ENCODE measurements at places on chromosomes 4 and X.

DNA sequence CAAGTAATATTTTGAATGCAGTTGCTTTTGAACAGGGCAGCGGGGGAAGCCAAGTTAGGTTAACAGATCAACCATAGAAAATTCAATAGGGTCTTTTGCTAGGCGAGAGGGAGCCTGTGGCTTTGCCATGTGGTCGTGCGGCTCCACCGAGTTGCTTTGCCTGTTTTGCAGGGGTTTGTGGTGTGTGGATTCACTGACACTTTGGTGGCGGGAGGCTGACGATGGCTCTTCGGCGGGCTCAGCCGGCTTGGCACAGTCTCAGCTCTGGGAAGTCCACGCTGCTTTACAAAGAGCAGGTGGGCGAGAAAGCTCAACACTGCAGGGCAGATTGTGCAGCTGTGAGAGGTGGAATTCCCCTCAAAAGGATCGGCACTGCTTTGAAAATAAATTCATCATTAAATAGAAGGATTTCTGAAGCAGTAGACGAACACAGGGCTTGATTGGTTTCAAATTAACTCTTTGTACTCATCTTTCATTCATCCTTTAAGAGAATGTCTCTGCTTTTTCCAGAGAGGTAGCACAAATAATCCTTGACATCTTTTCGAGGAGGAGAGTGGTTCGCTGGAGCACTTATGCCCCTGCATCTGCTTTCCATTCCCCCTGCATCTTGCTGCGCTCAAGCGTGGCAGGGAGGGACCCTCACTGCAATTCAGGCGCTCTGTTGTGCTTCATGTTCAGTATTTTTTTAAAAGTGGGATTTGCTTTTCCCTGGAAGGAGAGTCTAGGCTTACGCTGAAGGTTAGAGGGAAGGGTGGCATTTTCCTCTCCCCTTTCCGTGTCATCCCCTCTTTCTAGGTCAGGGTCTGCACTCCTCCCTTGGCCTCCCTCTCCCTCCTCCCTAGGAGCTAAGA is 201.8 kb upstream of the LEF1 start:
- no peaks in the 10 kb centered on the region for H3K27me3 ChIP-seq
- no peaks in the 10 kb centered on the region for H3K4me1 ChIP-seq
- DNase-seq, result no peak
- no peak overlapping the region for H3K4me3 ChIP-seq
- H3K27ac ChIP-seq, result no peak overlapping the region
- H3K36me3 ChIP-seq, result no peaks in the 10 kb centered on the region

GRCh38 chrX:79559290-79559689 is 192.2 kb upstream of the ITM2A start:
- no peaks in the 10 kb centered on the region for H3K36me3 ChIP-seq
- no peaks in the 10 kb centered on the region for H3K4me1 ChIP-seq
- H3K27ac ChIP-seq, result no peak overlapping the region
- H3K27me3 ChIP-seq, result no peaks in the 10 kb centered on the region

- H3K27ac ChIP-seq, result no peak overlapping the region
- no peak for DNase-seq
- H3K27me3 ChIP-seq, result no peaks in the 10 kb centered on the region
- H3K4me3 ChIP-seq, result no peak overlapping the region
- H3K36me3 ChIP-seq, result no peaks in the 10 kb centered on the region
These were observed 89.0 kb downstream of the GEMIN8 start for GRCh38 chrX:13940671-13941070.

- H3K4me1 ChIP-seq, result peaks cover 10% of the 10 kb centered on the region
- H3K27me3 ChIP-seq, result no peaks in the 10 kb centered on the region
- H3K27ac ChIP-seq, result no peak overlapping the region
- no peak overlapping the region for H3K4me3 ChIP-seq
- no peaks in the 10 kb centered on the region for H3K36me3 ChIP-seq
- DNase-seq, result no peak
These were observed 5.1 kb downstream of the UBE2A start for GRCh38 chrX:119579414-119579813.

GRCh38 chrX:84479086-84479485 is 23.2 kb downstream of the HDX start:
- H3K4me3 ChIP-seq, result no peak overlapping the region
- no peaks in the 10 kb centered on the region for H3K27me3 ChIP-seq
- H3K27ac ChIP-seq, result no peak overlapping the region
- H3K36me3 ChIP-seq, result no peaks in the 10 kb centered on the region
- DNase-seq, result no peak

GRCh38 chr4:176090115-176090514 is 24.5 kb downstream of the WDR17 start:
- H3K36me3 ChIP-seq, result no peaks in the 10 kb centered on the region
- H3K4me3 ChIP-seq, result no peak overlapping the region
- no peaks in the 10 kb centered on the region for H3K27me3 ChIP-seq
- no peak overlapping the region for H3K27ac ChIP-seq

GRCh38 chr4:154927126-154927680 is 146.1 kb downstream of the RBM46 start:
- H3K4me3 ChIP-seq, result no peak overlapping the region
- no peaks in the 10 kb centered on the region for H3K4me1 ChIP-seq
- H3K27ac ChIP-seq, result no peak overlapping the region

- no peaks in the 10 kb centered on the region for H3K27me3 ChIP-seq
- H3K4me3 ChIP-seq, result no peak overlapping the region
- H3K36me3 ChIP-seq, result no peaks in the 10 kb centered on the region
- DNase-seq, result no peak
- no peaks in the 10 kb centered on the region for H3K4me1 ChIP-seq
These were observed 33.0 kb downstream of the PLAC1 start for GRCh38 chrX:134625315-134625718.

DNA sequence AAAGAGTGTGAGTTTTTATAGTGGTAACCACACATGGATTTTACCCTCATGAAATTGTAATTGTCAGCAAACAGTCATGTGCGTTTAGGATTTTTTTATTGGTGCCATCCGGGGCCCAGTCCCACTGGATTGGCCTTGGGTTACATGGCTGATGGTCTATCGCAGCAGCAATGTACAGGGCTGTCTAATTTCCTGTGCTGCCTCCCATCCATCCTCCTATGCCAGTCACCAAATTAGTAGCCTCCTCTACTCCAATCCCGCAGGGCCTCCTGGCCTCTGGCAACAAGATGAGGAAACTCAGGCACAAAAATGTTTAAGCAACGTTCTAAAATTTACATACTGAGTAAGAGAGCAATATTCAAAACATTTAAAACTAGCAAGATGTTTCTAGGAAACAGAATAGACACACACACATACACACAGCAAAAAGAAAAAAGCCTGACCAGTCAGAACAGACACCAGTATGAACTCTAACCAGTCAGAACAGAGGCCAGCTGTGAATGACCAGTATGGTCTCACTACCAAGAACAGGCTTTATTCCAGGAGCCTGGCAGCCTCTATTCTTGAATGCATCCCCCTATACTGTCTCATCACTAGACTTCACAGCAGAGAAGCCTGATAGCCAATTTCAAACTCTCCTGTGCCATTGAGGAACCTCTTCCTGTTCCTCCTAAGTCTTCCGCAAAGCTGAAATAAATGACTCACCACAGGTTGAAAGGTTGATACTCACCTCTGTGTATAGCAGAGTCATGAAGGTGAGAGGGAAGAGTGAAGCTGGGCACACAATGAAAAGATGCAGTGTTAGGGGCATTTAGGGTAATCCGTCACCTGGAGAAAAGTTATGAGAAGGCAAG is 42.6 kb downstream of the CHRNA9 start:
- DNase-seq, result no peak
- no peak overlapping the region for H3K27ac ChIP-seq
- H3K4me3 ChIP-seq, result no peak overlapping the region

- H3K4me1 ChIP-seq, result no peaks in the 10 kb centered on the region
- no peaks in the 10 kb centered on the region for H3K36me3 ChIP-seq
- H3K4me3 ChIP-seq, result no peak overlapping the region
- DNase-seq, result no peak
- no peak overlapping the region for H3K27ac ChIP-seq
- no peaks in the 10 kb centered on the region for H3K27me3 ChIP-seq
These were observed 352.5 kb downstream of the GPM6A start for GRCh38 chr4:175459571-175459970.

DNA sequence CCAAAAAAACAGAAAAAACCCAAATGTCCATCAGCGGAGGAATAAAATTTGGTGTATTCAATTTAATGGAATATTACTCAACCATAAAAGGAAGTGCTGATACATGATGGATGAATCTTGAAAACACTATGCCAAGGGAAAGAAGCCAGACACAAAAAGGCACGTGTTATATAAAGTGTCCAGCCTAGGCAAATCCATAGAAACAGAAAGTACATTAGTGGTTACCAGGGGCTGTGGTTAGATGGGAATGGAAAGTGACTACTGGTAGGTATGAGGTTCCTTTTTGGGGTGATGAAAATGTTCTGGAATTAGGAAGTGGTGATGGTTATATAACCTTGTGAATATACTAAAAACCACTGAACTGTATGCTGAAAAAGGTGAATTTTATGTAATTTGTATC is 3.5 kb upstream of the CDKL2 start:
- H3K4me3 ChIP-seq, result no peak overlapping the region
- no peaks in the 10 kb centered on the region for H3K36me3 ChIP-seq
- peaks cover 11% of the 10 kb centered on the region for H3K4me1 ChIP-seq
- H3K27me3 ChIP-seq, result no peaks in the 10 kb centered on the region

DNA sequence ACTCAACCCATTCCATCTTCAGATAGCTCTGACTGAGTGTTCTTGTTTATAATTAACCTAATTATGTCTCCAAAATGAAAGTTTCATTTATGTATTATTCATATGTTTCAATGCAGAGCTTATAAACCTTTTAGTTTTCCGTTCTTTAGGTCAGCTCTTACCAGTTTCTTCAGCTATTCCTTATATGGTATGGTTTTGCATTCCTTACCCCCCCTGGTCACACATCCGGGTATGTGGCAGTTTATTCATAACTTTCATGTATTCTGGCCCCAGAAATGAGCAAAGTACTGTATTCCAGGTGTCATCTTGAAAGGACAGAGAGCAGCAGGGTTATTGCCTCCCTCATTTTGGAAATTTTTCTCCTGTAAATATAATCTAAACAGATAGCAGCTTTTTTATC is 16.8 kb upstream of the IGSF1 start:
- H3K4me1 ChIP-seq, result no peaks in the 10 kb centered on the region
- DNase-seq, result no peak
- no peak overlapping the region for H3K4me3 ChIP-seq
- no peaks in the 10 kb centered on the region for H3K27me3 ChIP-seq
- H3K27ac ChIP-seq, result no peak overlapping the region

DNA sequence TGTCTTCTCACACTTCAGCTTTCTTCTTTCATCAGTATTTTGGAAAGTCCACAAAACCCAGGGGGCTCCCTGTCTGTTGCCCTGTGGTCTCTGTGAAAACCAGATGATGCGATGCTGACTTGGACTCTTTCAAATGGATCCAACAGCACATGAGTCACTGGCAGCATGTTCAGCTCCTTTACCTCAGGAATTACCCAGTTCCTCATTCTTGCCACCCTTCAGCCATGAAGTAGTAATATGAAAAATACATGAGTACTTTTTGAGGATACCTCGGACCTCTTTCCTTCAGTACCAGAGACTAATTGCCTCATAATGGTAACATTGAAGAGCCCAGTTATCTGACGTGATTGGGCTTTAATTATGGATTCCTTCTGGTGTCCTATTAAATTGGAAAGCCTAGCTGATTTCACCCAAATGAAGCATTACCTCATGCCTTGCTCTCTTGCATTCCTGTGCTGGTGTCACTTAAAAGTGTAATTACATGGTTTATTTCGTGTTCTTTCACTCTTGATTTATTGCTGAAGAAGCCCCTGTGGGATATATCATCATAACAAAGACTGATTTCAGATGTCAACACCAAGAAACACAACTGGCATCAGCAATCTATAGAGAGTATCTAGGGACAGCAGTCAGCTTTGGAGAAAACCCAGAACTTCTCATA is 63.4 kb downstream of the NFKB1 start:
- H3K36me3 ChIP-seq, result no peaks in the 10 kb centered on the region
- no peak overlapping the region for H3K27ac ChIP-seq
- no peak for DNase-seq
- no peak overlapping the region for H3K4me3 ChIP-seq

- no peaks in the 10 kb centered on the region for H3K36me3 ChIP-seq
- H3K27me3 ChIP-seq, result no peaks in the 10 kb centered on the region
- no peaks in the 10 kb centered on the region for H3K4me1 ChIP-seq
- no peak for DNase-seq
These were observed 31.2 kb downstream of the LGI2 start for GRCh38 chr4:24999392-25000089.

- H3K27me3 ChIP-seq, result no peaks in the 10 kb centered on the region
- no peaks in the 10 kb centered on the region for H3K4me1 ChIP-seq
These were observed 101.7 kb upstream of the MAP3K15 start for GRCh38 chrX:19616959-19617358.

DNA sequence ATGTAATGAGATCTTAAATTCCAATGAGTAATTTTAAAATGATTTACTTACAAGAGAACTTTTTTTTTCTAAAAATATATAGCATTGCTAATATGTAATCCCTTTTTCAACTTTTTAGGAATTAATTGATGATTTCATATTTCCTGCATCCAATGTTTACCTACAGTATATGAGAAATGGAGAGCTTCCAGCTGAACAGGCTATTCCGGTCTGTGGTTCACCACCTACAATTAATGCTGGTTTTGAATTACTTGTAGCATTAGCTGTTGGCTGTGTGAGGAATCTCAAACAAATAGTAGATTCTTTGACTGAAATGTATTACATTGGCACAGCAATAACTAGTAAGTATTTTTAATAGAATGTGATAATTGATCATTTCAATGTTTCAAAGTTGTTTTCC is 113.2 kb downstream of the USP9X start:
- H3K4me3 ChIP-seq, result no peak overlapping the region
- no peaks in the 10 kb centered on the region for H3K4me1 ChIP-seq
- H3K27ac ChIP-seq, result no peak overlapping the region

DNA sequence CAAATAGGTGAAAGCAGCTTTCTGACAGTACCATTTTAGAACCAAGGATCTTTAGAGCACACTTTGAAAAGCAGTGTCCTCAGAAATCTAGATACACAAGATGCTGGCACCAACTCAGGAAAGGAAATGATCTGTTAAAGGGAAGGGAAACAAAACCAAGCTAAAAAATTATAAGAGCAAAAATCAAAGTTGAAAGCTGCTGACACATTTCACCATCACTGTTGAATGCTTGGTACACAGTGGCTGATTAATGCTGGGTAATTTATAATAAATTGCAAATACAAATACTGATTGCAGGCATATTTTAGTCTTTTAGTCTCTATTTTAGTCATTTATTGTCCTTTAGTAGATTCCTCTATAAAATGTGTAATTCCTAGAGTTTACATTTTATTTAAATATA is 1540.1 kb upstream of the PCDH10 start:
- H3K27ac ChIP-seq, result no peak overlapping the region
- H3K4me1 ChIP-seq, result no peaks in the 10 kb centered on the region
- no peaks in the 10 kb centered on the region for H3K27me3 ChIP-seq
- no peaks in the 10 kb centered on the region for H3K36me3 ChIP-seq
- DNase-seq, result no peak

DNA sequence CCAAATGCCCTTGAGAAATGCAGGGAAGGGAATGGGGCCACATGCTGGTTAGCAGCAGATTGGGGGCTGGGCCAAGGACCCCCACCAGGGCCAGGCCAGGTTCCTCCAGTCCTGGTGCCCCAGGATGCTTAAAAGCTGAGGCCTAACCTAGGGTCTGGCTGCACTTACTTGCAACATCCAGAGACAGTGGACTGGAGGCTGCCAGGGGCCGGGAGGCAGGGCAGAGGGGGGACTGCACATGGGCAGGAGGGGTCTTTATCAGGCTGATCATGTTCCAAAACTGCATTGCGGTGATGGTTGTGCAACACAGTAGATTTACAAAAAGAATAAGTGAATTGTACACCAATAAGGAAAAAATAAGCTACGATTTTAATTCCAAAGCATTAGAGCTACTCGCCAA is 36.8 kb upstream of the C4orf50 start:
- DNase-seq, result no peak
- no peak overlapping the region for H3K4me3 ChIP-seq
- H3K36me3 ChIP-seq, result no peaks in the 10 kb centered on the region

Data from tibial nerve (tissue), 4 donors.